ENCODE measurements at places on chromosomes 2 and 18.
A peak's percentile ranks its signal among the peaks of the same experiment; 100 is the strongest.

- DNase-seq = no peak
These were observed 11.3 kb downstream of the CNNM4 start for GRCh38 chr2:96771796-96772618.

GRCh38 chr2:191670076-191670475 lies 7.9 kb upstream of the NABP1 start:
- no peak for DNase-seq

DNA sequence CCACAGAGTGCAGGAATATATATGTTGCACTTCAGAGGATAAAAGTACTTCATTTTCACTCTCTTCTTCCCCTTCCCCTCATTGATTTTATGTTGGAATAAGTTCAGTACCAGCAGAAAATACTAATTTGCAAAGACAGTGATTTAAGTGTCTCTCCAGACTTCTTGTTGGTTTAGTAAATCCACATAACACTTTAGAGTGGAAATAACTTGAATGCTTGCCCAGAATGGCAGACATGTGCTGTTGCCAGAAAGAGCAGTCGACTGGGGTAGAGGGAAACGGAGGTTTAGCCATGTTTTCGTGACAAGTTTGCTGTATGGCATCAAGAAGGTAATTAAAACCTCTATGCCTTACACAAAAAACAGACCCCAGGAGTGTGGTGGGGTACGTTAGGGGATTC lies 246.0 kb upstream of the CXCR4 start:
- DNase-seq = no peak

DNA sequence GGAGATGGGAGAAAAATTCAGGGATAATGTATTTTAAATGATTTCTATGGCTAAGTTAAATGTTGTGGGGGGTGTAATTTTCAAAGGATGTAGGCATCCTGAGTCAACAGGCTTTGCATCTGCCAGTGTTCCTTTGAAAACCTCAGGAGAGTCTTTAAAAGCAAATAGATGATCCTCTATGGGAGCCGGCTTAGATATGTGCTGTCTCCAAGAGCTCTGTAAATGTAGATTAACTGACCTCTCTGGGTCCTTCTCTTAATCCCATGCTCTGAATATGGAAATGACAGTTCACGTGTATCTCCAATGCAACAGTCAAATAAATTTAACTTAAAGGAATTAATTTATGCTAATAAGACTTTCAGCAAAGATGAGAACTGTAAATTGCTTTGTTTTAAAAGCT lies 292.7 kb downstream of the ERBB4 start:
- DNase-seq = no peak

- DNase-seq = no peak
These were observed 249.9 kb upstream of the SP5 start for GRCh38 chr2:170465241-170465640.

- no peak for DNase-seq
These were observed 94.5 kb upstream of the UPP2 start for GRCh38 chr2:158006961-158007719.

DNA sequence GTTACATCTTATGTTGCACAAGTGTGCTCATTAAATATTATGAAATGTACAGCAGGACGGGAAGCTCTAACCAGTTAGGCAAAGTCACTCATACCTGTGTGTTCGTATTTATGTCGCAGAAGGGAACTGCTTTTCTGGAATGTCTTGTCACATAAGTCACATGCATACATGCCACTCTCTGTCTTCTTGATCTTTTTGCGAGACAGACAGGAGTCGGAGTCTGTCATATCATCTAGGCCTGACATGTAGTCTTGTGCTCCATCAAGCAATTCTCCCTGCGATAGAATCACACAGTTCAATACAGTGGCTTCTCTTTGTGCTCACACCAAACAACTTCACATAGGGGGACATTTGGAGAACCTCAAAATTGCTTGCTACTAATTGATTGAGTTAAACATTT lies 123.6 kb downstream of the ZEB2 start:
- DNase-seq = no peak

- no peak for DNase-seq
These were observed 20.4 kb upstream of the PELI1 start for GRCh38 chr2:64164629-64165028.

DNA sequence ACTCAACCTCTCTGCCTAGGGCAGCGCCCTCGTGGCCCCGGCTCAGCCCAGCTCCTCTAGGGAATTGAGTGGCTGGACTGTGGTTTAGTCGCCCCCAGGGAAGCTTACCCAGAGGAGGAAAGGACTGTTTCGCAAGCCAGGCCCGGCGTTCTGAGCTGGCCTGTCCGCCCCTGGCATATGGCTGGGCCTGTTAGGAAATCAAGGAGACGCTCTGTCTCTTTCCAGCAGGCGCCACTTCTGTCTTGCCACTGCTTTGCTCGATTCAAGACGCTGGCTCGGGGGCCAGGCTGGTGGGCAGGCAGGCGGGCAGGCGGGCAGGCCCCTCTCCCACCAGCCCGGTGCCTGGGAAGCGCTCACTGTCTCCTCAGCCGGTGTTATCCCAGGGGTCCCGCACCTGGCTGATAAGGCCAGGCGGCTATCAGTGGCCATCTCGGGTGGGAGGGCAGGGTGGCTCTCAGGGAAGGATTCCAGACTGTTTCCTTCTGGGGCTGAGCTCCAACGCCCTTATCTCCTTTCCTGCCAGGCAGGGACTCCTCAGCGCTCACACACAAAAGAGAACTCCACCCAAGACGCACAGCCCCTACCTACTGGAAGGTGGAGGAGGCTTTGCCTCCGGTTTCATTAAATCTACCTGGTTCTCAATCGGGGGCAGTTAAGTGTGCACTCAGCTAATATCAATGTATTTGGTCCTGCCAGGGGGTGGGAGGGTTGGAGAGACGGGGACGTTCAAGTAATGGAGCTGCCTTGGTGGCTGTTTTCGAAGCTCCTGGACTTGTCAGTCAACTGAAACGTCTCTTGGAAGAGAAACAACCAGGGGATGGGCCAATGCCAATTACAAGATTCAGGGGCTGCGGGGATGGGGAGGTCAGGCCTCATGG lies 109.1 kb downstream of the SMAD7 start:
- DNase-seq = no peak

GRCh38 chr2:190927301-190927700 lies 46.7 kb downstream of the GLS start:
- DNase-seq = no peak

- peak; percentile 76 for DNase-seq
These were observed 16.8 kb upstream of the LYPD6 start for GRCh38 chr2:149313512-149313972.

- DNase-seq = no peak
These were observed 170.0 kb downstream of the EPHA4 start for GRCh38 chr2:221402072-221402471.

- no peak for DNase-seq
These were observed 158.8 kb upstream of the SMIM21 start for GRCh38 chr18:75586130-75586889.

DNA sequence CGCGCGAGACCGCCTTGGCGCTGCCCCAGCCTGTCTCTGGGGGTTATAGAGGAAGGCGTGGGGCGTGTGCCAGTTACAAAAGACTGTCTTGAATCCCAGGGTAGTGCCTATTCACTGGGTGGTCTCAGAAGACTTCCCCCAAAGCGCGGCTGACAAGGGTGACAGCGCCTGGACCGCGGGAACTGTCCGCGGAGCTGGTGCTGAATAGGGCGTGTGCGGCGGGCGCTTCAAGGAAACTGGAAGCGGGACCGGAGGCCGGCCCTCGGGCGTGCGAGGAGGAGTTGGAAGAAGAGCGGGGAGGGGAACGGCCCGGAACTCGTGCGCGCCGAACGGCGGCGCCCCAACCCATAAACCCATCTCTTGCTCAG lies 2.3 kb downstream of the EGR4 start:
- DNase-seq = peak; percentile 76

DNA sequence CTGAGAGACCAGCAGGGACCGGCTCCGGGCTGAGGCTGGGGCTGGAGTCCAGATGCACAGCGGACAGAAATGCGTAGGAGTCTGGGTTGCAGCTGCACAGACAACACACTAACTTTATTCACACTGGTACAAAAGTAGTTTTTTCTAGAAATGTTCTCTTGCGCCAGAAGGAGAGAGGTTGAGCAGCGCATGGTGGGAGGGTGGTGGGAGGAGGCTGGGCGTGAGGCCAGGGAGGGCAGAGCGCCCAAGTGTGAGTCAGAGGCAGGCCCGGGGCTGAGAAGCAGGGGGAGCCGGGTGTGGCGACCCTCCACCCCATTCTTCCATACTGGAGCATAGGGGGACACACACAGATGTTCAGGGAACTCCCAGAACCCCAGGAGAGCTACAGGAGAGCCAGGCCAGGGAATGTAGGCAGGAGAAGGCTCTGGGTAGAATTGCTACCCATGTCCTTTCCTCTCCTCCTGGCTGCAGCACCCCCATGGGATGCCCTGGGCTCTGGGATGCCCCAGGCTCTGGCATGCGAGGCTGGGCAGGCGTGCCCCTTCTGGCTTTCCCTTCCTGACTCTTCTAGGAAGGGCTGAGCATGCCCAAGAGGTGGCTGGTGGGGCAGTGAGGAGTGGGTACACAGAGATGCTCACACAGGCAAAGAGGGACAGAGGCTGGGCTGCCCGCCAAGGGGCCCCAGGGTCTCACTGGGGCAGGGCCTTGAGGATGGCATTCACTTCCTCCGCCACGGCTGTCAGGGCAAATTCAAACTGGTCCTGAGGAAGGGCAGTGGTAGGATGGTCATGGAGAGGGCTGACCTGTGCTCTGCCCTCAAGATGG lies 10.6 kb downstream of the DNAJB2 start:
- DNase-seq = no peak

- no peak for DNase-seq
These were observed 103.4 kb downstream of the ETAA1 start for GRCh38 chr2:67500541-67500940.

DNA sequence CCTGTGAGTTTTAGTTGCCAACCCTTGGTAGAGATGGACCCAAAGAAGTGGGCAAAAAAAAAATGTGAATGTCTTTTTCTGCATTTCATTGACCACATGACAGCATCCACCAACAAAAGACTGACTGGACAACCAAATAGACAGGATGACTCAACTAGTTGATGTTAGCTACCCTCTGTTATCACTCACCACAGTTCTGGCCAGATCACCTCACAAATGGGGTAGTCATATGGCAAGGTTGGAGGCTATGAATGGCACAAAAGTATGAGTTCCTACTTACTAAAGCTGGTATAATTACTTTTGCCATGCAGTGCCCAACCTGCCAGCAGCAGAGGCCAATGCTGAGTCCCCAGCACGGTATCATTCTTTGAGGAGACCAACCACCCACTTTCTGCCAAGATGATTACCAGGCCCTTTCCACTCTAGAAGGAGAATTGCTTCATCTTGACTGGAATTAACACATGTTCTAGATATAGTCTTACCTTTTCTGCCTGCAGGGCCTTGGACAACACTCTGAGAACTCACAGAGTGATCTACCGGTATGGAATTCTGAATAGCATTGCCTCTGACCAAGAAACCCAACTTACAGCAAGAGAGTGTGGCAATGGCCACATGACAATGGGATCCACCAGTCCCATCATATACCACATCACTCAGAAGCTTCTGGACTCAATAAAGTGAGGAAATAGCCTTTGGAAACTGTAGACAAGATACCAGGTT lies 20.1 kb upstream of the TCF7L1 start:
- DNase-seq = no peak

DNA sequence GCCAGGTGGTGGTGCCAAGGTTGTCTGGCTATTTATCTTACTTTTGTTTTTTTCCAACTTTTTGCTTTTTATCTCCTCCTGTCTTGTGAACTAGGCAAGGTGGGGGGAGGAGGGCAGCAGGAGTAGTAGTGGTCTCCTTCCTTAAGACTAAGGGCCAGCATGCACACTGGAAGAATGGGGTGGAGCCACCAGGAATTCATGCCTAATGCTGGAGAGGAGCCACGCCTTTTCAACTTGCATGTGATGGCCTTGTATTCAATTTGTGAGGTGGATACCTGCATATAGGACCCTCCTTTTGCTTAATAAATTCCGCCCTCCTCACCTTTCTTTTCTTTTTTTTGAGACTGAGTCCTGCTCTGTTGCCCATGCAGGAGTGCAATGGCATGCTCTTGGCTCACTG lies 37.6 kb upstream of the CLASP1 start:
- DNase-seq = no peak

DNA sequence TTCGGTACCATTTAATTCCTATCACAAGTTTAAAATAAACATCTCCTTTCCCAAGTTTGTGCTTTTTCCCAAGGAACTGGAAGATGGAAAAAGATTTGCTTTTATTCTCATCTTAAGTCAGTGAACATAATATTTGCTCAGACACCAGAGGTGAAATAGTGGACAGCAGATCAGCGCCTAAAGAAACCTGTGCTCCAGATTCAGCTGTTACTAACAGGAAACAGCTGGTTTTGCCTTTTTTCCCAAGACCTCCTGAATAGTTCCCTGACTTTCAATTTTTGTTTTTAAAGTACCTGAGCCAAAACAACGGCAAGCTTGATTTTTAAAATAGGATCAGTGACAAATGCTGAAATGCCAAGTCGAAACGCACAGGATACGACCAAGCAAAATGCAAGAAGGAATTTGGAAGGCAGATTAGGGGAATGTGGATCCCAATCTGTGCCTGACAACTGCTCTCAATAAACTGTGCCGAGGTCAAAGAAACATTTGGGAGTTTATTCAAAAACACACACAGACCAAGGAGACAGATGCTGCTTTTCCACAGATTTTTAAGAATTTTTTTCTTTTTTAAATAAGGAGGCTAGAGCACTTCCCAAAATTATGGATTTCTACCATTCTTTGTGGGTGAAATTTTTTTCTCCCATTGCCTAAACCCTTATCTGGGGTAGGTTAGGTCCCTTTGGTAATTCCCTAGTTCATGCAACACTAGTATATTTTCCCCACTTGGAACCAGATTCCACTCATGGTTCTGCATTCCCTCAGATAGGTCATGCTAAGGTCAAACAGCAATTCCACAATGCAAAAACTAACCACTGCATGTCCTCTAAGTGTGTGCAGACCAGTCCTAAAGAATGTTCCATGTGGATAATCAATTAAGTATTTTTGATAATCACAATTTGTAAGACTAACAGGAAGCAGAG lies 121.5 kb upstream of the PDE1A start:
- no peak for DNase-seq

DNA sequence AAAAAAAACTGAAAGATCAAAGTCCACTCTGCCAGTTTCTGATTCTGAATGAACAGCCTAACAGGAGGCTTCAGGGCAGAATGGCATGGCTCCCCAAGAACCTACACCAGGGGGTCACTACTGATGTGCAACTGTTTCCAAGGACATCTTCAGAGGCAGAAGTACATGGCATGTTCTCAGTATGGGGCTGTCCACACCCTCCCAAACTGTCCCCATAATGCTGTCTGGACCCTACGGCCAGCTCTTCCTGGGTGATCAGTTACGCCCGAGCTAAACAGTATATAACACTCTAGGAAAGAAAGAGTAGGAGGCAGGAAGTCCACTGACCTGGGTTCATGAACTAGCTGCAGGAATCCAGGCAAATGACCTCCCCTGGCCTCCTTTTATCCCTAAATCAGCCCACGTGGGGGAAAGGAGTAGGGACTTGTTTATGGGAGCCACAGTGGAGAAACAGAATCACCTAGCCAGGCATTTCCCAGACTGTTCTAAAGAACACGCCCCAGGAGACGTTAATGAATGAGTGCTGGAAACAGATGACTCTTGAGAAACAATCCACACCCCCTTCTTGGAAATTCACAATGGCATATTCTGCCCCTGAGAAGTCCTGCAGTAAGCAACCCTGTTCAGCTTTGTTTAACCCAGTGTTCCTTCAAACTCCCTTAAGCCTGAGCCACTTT lies 2.5 kb downstream of the TMBIM1 start:
- DNase-seq = no peak
